ENCODE measurements at places on chromosomes 12 and 14.

- DNase-seq = no peak
These were observed 6.8 kb downstream of the ALDH1L2 start for GRCh38 chr12:105077435-105077834.

- DNase-seq = no peak
These were observed 141.1 kb downstream of the NDUFA12 start for GRCh38 chr12:94862421-94862820.

GRCh38 chr12:109462868-109463692 is 14.0 kb downstream of the KCTD10 start:
- DNase-seq = no peak

GRCh38 chr14:75070383-75070782 is 942 bp downstream of the ZC2HC1C start:
- DNase-seq = no peak

DNA sequence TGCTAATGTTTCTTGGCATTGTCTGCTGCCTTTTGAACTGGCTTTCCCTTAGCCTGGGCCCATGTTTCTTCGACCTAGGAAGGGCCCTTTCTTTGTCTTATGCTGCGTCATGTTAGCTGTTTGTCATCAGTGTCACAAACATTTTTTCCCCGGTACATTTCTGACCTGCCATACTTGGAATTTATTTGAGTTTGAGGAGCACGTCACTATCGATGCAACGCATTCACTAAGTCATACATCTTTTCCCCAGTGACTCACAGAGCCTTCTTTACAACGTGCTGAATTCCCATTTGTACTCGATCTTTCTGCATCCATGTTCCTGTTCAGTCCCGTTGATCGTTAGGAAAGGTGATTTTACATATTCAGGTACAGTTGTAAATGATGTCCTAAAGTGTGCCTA is 56.2 kb upstream of the MMP17 start:
- no peak for DNase-seq

- no peak for DNase-seq
These were observed 204.6 kb downstream of the PAWR start for GRCh38 chr12:79486154-79486553.

Data from activated T-helper 1 cell treated with Interleukin-2 at 50 U/mL for 16 hours (primary cell).